ENCODE measurements at places on chromosomes 1 and 21.

- peak; percentile 2 for DNase-seq
Observed at GRCh38 chr1:183218971-183219615, 33.0 kb downstream of the LAMC2 start.

GRCh38 chr1:14539309-14539708 is 59.2 kb upstream of the KAZN start:
- no peak for DNase-seq

- DNase-seq: no peak
Observed at GRCh38 chr1:95778217-95778616, 544.2 kb downstream of the RWDD3 start.

GRCh38 chr21:30718239-30718909 is at the start of gene KRTAP21-3:
TSS of gene KRTAP21-3 (minus strand) at chr21:30718777. CDS start at chr21:30718759, 18 bp downstream.
- peak; percentile 13 for DNase-seq

DNA sequence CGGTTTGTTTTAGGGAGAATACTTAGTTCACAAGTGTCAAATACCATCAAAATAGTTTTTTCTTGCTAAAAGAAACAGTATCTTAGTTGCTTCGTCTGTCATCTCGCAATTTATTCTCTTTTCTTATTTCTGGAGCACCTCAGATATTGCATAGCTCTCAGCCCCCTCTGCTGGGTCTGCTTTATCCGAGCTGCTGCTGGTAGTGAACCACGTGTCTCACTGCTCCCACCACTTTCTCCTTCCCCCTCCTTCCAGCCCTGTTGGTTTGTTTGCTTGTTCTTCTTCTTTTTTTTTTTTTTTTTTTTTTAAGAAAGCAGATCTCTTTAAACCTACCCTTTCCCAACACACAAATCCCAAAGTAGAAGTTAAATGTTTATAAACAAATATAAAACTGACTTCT is 170.8 kb downstream of the EDEM3 start:
- DNase-seq: no peak

DNA sequence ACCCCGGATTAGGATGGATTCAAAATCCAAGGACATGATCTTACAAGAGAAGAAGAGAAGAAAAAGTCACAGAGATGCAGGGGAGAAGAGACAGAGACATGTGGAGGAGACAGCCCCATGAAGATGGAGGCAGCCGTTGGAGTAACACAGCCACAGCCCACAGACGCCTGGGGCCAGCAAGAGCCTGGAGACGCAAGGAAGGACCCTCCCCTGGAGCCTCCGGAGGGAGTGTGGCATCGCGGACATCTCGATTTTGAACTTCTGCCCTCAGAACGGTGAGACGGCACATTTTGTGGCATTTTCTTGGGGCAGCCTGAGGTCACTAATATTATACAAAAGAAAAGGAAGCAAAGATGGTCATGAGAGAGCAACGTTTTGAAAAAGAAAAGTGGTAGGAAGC is 28.8 kb downstream of the ABCG1 start:
- no peak for DNase-seq

DNA sequence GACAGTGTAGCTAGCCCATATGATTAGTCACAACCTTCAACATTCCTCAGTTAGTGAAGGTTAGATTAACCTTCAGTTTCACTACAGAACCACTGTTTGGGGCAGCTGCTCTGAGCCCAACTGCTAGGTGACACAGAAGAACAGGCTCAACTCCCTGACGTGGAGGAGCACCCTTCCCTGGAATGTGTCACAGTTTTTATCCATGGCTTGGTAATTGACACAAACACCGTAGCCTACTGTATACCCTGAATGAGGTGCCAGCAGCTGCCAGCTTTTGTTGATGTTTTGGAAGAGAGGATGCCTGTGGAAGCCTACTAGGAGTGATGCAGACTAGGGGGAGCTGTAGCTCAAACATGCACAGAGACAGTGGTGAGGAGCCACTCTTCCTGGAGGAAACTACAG is 56.6 kb upstream of the CR2 start:
- no peak for DNase-seq

DNA sequence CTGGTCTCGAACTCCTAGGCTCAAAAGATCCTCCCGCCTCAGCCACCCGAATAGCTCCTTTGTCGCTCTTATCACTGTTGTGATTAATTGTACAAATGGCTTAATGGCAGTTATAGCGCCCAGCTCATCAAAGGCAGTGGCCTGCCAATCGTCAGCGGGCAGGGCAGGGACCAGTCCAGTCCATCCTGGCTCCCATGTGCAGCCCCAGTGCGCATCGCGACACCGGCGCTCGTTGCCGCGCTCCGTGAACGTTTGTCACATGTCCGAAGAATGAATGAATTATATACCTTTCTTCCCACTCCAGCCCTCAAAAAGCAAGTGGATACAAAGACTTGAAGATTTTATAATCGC is 18.4 kb downstream of the MTX1 start:
- DNase-seq: peak; percentile 53

- no peak for DNase-seq
Observed at GRCh38 chr1:42847111-42847595, 740 bp downstream of the ZNF691 start.

DNA sequence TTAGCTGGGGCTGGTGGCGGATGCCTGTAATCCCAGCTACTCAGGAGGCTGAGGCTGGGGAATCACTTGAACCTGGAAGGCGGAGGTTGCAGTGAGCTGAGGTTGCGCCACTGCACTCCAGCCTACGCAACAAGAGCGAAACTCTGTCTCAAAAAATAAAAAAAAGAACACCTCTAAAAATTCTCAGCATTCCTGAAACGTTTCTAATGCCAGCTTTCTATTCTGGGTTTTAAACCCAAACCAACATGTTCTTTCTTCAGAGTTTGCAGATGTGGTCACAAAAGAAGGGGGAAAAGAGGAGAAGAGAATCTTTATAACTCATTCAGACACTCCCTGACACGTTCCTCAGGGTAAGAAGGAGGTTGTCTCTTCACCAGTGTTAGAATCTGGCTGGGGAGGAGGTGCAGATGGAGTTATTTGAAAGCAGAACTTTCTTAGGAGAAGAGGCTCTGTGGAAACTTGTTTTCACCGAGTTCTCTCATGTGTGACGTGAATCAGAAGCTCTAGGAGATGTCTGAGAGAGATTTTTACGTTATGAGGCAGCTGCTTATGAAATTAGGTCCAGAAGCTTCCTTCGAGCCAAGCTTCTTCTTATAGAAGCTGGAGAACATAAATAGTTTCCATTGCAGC is 17.8 kb upstream of the CNR2 start:
- DNase-seq: no peak

DNA sequence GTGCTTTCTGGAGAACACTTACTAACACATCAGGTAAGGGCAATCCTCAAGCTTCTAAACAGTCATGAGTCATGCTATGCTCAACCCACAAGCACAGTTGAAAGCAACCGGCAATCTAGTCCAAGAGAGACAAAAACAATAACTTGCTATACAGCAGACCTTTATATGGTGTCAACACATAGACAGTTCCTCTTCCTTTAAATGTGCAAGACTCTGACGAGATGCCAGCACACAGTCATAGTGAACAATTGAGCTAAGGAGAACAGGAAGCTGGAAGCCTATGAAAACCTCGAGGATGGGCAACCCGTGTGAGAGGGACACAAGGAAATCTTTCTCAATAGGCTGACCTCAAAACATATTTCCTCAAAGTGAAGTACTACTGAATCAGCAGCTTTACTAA is 5.3 kb downstream of the ADIPOR1 start:
- no peak for DNase-seq

DNA sequence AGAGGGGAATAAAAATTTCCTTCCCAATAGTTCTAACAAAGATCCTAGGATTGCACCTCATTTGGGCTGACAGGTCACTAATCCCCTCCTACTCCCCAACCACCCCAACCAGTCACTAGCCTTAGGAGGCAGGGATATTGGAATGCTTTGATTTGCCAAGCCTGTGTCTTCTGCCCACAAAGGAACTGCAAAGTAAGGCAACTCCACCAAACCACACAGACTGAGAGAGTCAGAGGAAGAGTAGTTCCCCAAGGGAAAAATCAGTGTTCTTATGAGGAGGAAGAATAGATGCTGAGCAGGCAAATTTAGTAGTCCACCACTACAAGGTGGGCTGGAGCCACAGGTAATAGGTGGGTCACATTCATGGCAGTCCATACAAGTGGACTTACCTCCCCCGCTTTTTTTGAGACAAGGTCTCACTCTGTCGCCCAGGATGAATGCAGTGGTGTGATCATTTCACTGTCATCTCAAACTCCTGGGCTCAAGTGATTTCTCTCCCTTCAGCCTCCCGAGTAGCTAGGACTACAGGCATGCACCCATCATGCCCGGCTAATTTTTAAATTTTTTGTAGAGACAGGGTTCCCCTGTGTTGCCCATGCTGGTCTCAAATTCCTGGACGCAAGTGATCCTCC is 3.7 kb upstream of the TMEM39B start:
- no peak for DNase-seq
